Cardiac muscle cell (in vitro differentiated cells and primary cell): ENCODE measurements at places on chromosomes 1 and 21.
A peak's percentile ranks its signal among the peaks of the same experiment; 100 is the strongest.

- DNase-seq, result no peak
Observed at GRCh38 chr1:54228638-54229079, 28.7 kb downstream of the MRPL37 start.

DNA sequence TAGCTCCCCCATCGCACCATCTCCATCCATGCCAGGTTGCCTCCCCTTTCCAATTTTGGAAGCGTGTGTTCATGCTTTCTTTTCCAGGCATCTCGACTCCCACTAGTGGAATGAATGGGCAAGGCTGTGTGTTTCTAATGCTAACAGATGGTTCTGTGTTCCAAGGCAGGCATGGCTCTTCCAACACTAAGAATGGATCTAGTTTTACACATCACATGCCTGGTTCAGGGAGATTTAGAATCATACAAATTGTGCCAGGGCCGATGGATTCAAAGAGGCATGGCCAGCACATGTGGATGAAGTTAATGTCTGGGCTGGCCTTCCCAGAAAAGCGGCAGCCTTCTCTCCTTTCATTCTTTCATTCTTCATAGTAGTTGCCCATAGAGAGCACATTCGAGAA, 438.7 kb downstream of the PRDM2 start:
- DNase-seq, result no peak

GRCh38 chr1:153688736-153689328, 10.3 kb downstream of the NPR1 start:
- no peak for DNase-seq

- no peak for DNase-seq
Observed at GRCh38 chr1:247445526-247446356, 12.2 kb downstream of the OR2B11 start.

GRCh38 chr1:227736814-227737432, 1.7 kb downstream of the SNAP47 start:
- DNase-seq, result no peak

DNA sequence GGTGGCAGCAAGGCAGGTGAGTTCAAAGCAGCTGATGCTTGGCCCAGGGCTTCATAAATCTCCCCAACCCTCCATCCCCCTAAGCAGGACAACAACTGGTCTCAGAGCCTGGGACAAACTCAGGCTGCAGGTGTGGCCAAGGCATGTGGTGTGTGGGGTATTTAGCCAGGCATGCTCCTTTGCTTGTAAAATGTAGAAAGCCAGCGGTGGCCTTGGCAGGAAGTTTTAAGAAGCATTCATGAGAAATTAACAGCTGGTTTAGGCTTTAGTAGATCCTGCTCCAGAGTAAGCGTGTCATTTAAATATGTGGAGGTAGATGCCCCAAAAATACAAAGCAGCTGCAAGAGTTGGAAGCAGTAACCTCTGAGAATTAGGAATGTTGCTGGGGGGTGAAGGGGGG, 44.8 kb downstream of the NTPCR start:
- DNase-seq, result no peak

DNA sequence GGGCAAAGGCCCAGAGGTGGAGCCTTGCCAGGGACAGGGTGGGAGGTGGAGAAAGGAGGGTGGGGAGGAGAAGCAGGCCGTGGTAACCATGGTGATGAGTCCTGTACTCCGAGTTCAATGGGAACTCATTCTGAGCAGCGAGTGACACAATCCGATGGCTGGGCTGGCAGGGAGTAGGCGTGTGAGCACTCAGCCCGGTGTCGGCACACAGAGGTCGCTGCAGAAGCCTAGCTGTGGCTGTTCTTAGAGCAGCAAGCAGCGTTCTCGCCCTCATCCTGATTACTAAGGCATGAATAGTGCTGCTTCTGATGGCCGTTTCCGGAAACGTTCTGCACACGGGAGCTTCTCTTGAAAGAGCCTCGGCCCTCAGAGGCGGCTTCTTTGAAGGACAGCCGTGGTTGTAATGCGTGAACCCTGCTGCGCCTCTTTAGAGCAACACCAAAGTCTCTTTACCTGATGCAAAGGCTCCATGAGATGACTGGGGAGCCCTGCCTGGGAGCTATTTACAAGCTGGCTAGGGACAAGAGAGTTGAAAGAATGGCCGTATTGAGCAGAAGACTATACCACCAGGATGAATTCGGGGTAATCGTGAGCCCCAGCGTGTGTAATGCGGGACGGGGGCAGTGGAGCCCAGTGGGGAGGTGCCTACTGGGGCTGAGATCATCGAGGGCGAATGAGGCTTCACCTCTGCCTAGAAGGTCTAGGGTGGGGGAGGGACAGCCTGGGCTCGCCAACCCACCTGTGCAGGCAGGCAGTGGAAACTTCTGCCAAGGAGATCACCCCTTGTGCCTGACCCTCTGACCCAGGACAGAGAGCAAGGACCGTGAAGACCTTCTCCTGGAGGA, 72.8 kb upstream of the PAX7 start:
- peak; percentile 12 for DNase-seq

- no peak for DNase-seq
Observed at GRCh38 chr1:206005778-206006180, 2.6 kb upstream of the RAB7B start.

DNA sequence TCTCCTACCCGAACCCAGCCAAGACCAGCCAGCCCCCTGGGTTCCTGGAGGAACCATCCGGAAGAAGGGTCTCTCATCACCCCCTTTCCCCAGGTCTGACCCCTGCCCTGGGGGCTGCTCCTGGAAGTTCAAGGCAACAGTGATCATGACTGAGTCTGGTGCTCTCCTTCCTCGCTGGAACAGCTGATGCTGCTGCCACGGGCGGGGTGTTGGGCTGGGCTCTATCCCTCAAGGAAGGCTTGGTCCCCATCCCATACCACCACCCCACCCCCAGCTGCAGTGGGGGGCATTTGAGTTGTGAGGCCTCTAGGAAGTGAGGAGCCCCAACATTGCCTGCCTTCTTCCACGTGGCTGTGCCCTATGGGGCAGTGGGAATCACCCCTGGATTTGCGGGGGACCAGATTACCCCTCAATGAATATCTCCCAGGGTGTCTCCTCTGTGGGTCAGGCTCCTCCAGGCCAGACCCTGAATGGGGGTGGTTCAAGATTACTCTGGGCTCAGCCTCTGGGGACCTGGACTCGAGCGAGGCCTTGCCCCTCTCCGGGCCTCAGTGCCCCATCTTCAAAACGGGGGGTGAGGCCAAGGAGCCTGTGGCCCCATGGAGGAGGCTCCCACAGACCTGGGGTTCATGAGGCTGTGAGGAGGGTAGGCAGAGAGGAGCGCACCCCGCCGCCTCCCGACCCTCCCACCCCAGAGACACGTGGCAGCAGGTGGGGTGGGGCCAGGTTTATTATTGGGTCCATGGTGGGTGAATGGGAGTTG, 2.8 kb downstream of the MASP2 start:
- DNase-seq, result no peak

GRCh38 chr21:42754270-42754933, 101.0 kb downstream of the PDE9A start:
- no peak for DNase-seq

DNA sequence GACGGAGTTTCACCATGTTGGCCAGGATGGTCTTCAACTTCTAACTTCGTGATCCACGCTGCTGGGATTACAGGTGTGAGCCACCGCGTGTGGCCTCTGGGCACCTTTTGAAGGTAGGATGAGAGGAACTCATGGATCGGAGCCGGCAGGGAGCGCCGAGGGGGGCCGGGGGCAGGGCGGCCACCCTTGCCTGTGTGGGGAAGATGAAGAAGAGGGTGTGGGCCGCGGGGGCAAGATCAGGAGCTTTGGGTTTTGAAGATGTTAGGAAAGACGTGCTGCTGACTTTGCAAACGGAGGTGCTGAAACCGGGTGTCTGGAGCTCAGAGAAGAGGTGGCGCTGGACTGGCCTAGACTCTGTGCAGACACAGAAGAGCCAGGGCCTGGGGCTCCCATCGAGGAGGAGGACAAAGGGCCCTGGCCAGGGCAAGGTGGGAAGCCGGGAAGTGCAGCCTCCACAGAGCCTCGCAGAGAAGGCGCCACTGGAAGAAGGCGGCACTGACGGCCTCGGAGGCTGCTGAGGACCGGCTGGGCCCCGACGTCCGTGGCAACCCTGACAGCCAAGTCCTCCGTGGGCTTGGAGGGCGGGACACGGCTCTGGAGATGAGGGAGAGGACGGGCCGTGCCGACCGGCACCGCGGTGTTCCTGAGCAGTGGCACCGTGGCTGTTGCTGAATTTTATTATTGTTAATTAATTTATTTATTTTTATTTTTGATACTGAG, 13.7 kb downstream of the RNF223 start:
- DNase-seq, result no peak

GRCh38 chr1:159763686-159764085, 17.1 kb upstream of the DUSP23 start:
- no peak for DNase-seq

GRCh38 chr1:6260433-6260934, 414 bp downstream of the GPR153 start:
- no peak for DNase-seq

- DNase-seq, result no peak
Observed at GRCh38 chr1:24189528-24189927, 2.4 kb upstream of the IFNLR1 start.

DNA sequence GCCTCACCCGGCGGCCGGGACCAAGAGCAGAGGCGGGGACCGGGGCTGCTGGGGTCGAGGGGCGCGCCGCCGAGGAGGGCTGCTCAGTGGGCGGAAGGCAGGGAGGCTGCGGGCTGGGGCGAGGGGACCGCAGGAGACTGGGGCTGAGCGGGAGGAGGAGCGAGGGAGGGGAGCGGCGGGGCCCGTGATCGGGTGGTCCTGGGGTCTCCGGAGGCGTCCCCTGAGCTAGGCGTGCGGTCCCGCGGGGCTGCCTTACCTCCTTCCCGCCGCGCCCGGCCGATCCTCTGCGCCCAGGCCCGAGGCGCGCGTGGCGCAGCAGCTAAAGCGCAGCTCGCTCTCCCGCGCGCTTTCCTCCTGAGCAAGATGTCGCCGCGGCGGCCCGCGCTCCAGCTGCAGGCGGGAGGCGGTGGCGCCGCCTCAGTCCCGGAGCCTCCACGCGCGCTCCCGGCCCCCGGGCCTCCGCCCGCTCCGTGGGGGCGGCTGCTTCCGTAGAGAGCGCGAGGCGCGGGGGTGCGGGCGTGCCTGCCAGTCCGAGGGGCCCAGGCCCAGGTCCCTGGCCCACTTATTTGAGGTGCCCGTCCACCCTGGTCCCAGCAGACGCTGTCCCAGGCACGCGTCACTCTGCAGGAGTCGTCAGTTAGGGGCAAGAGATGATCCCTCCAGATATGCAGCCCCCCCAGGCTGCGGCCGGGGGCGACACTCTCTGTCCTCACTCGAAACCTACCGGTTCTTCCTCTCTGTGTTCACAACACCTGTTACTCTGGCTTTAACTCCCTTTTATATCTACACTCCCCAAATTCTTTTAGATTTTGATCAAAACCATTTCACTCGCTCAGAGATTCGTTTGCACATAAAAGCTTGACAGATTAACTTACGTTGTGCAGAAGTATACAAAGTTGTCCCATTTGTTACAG, at the start of gene CCSAP:
CCSAP (minus strand) TSS at position 392 of the 914 bp plus-strand sequence. CDS start 582 bp downstream, outside the sequence.
- peak; percentile 46 for DNase-seq

GRCh38 chr1:37519613-37520012, 5.0 kb upstream of the MEAF6 start:
- no peak for DNase-seq

DNA sequence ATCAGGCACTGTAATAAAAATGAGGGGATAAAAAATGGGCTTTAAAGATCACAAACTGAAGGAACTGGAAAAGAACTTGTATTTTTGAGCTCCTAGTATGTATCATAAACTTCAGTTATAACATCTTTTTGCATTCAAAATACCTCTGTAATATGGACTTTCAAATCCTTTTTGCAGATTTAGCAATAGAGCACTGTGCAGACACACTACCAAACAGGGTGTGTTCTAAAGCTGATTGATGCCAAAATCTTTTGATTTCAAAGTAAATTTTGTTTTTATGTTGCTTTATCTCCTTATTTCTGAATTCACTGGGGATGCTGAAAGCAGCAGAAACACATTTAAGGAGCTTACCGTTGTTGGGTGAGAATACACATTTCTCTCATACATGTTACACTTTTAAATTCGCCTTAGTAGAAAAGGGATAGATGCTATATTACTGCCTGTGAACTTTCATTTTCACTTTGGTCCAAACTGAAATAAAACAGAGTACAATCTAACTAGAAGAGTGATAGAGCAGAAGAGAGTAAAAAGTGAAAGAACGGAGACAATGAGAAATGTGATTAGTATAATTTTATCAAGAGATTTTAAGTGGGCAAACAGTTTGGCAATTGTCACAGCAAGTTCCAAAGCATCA, 1126.6 kb downstream of the BRINP3 start:
- DNase-seq, result no peak

GRCh38 chr1:218299416-218299815, 14.3 kb downstream of the RRP15 start:
- peak; percentile 77 for DNase-seq

DNA sequence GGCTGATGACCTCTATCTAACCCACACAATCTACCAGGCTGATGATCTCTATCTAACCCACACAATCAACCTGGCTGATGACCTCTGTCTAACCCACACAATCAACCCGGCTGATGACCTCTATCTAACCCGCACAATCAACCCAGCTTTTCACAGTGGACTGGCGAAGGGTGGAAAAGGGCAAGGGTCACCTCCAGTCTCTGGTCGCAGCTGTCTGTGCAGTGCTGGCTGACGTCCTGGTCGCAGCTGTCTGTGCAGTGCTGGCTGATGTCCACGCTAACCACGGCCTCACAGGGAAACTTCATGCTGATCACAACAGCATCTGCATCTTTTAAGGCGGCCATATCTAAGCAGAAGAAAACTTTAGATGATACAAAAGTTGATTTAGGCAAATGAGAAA, 12.2 kb upstream of the CCDC27 start:
- DNase-seq, result no peak

DNA sequence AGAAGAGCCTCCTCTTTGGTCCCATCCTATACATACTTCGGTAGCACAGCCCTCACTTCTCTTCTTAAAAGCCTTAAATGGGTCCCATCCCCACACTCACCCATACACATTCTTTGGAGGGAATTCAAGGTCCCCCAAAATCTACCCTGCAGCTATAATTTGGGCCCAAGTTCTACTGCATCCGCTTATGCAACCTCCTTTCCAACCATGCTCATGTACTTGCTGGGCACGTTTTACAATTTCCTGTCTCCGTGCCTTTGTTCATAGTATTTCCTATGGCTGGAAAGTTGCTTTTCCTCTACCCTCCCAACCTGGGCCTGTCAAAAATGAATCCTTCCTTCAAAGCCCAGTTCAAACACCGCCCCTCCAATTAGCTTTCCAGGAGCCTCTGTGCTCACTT, 99.7 kb downstream of the SLC45A1 start:
- no peak for DNase-seq

GRCh38 chr1:106608841-106609240, 447.6 kb upstream of the PRMT6 start:
- DNase-seq, result no peak

DNA sequence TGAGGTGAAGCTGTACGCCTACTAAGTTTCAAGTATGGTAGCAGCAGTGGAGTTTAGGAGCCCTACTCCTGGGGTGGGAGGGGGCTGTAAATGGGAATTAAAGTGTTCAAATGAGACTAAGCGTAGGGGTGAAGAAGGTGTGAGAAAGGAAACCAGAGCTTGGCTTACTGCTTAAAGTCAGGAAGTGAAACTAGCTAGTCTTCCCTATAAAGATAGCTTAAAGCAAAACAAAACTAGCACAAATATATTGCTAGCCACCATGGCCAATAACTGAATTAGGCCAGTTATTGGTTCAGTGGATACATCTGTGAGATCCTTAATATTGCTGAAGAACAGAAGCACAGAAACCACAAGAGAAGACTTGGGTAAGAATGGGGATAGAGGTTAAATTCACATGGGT, 492.2 kb upstream of the PKN2 start:
- DNase-seq, result no peak

- no peak for DNase-seq
Observed at GRCh38 chr1:36443297-36443696, 7.0 kb downstream of the OSCP1 start.
